Activated T-helper 2 cell treated with anti-CD3 and anti-CD28 coated beads, Interferon-gamma antibody, Interleukin-2, Interleukin-4, amounts not matched to agents 10 μg/mL and 5 μg/mL and 100 μg/mL, durations not matched to agents 14 hours and 24 hours and 36 hours (primary cell): ENCODE measurements at places on chromosomes 3 and 15.

- no peak for DNase-seq
Measured at GRCh38 chr3:67524046-67524445, 130.4 kb downstream of the SUCLG2 start.

GRCh38 chr3:45911511-45912226, 25.3 kb downstream of the CCR9 start:
- no peak for DNase-seq

GRCh38 chr3:150259526-150260397, 148.3 kb upstream of the TSC22D2 start:
- DNase-seq, result no peak

GRCh38 chr15:31156226-31156625, 54.7 kb upstream of the TRPM1 start:
- DNase-seq, result no peak

DNA sequence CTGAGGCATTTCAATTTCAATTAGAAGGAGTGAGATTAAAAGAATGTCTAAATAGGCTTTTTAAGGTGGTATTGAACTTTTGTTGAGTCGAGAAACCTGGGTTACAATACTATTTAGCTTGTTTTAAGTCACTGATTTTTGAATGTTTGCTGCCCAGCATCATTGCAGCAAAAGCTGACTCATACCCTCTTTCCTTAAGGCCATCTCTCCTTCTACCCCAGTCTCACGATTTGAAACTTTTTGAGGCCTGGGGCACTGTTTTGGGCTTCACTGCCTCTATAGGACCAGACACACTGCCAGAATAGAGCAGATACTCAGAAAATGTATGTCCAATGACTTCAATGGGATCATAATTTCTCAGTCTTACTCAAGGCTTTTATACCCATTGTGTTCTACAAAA, 319.6 kb upstream of the TGFBR2 start:
- no peak for DNase-seq

DNA sequence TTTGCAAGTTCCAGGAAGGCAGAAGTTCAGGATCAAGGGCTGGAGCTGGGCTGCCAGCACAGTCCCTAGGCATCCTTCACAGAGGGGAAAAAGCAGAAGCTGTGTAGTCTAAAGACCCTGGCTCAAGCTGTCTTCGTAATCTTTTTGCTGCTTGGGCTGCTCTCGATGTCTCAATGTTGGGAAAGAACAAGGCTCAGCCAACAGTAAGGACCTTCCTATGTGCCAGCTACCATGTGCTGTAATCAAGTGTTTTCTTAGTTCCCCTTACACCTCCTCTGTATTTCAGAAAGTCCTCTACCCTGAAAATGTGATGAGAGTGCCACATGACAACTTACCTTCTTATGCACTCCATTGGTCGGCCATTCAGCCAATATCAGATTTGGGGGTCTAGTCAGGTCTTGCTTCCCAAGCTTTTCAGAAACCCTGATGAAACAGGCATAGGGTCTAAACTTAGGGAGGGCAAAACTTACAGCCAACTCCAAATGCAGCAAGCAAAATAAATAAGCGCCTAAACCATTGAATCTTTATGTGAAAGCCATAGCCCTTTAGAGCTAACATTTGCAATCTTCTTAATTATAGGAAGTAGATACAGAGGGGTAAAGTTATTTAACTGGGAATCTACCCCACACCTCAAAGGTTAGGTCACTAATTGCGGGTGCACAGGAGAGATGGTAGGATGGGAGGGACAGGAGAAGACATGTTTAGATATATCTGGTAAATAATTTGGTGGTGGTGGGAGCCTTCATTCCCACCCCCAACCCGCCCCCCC, 1.2 kb upstream of the EDEM1 start:
- DNase-seq, result no peak

DNA sequence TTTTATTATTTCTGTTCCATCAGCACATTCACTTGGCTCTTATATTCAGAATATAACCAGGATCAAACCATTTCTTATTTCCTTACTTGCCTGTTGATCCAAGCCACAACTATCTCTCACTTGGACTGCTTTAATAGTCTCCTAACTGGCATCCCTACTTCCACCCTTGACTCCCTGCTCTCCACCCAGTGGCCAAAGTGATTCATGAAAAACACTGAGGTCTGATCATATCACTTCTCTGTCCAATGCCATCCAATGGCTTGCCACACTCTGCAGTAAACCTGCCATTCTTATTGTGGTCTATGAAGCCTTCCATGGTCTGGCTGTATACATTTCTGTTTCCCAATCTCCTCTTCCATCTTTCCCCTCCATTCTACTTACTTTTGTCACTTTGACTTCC, 576.1 kb downstream of the PDCD6IP start:
- DNase-seq, result no peak

- DNase-seq, result no peak
Measured at GRCh38 chr15:67828969-67829646, 3.8 kb downstream of the SKOR1 start.

DNA sequence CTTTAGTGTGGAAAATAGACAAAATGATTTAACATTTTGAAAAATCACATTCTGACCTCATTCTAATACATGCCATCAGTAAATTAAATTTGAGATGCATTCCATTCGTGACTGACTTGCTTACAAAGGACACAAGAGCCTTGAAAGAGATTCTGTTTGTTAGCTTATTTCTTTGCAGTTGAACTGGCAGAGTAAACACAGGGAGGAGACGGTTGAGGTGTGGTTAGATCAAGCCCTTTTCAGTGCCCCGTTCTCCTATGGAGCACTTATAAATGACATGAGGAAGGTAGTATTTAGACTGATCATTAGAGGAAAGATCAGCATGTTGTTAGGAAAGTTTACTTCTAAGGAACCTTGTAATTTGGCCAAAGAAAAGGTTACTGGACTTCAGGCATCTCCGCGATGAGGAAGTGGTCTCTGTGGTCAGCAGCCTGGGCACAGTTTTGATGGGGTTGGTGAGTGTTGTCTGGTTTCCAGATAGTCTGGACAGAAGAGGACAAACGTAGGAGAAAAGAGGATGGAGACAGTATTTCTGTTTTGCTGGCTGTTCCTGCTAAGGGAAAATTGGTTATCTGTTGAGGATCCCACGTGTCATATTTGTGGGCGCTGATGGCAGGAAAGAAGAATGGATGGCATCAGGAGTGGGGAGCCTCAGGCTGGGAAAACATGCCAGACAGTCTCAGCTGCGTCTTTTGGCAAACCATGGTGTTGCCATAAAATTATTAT, 328.9 kb upstream of the TBL1XR1 start:
- DNase-seq, result no peak

DNA sequence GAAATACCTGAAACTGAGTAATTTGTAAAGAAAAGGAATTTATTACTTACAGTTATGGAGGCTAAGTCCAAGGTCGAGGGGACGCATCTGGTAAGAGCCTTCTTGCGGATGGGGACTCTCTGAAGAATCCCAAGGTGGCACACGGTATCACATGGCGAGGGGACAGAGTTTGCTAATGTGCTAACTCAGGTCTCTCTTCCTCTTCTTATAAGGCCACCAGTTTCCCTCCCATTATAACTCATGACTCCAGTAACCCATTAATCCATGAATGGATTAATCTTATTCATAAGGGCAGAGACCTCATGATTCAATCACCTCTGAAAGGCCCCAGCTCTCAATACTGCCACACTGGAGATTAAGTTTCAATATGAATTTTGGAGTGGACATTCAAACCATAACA, 15.7 kb downstream of the ZBED2 start:
- DNase-seq, result no peak

GRCh38 chr3:13536832-13537231, 12.1 kb upstream of the FBLN2 start:
- no peak for DNase-seq

DNA sequence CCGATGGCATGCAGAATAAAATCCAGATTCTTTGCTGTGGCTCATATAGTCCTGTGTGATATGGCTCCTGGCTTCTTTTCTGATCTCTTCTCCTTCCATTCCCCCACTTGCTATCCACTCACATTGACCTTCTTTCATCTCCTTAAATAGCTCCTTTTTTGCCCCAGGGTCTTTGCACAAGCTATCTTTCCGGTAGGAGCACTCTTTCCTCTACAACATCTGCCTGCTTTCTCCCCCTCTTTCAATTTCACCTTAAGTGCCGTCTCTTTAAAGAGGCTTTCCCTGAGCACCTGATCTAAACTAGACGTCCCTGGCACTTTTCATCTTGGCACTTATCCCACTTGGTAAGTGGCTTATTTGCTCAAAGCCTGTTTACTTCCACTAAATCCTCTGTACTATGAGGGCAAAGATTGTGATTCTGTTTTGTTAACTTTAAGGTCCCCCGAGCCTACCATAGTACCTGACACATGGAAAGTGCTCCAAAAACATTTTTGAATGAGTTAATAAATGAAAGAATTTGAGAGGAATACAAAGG, 323.3 kb upstream of the TLE3 start:
- no peak for DNase-seq

- no peak for DNase-seq
Measured at GRCh38 chr3:43071313-43071893, 34.5 kb downstream of the POMGNT2 start.

DNA sequence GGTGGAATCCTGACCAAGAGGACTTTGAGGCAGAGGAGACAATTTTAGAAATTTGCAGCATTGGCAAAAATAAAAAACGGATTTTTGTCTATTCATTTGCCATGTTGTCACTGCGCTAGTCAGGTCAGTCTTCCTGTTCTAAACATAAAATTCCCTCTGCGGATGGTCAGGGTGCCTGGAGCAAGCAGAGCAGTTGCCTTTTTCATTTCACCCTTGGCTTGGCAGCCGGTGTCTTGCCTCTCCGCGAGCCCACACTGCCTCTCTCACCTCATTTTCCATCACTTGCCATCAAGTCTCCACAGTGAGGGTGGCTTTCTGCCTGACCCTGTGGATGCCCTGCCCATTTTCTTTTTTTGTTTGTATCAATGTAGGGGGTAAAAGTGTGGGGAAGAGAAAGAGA, 396.1 kb downstream of the LRTM1 start:
- DNase-seq, result no peak

DNA sequence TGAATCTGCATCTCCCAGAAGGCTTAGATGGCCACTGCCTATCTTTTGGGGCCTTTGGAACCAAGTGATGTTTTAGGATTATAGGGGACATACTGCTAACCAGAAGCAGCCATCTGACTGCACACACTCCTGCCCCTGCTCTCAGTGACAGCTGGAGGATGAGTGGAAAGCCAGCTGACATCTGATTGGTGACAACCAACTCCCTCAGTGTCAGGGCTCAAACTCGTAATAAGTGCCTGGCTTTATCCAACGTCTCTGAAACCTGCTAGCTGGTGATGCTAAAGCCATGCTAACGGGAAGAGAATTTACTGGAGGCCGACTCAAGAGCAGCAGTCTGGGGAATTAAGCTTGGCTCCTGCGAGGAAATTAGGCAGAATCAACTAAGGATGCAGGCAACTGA, 35.1 kb downstream of the KY start:
- DNase-seq, result no peak

DNA sequence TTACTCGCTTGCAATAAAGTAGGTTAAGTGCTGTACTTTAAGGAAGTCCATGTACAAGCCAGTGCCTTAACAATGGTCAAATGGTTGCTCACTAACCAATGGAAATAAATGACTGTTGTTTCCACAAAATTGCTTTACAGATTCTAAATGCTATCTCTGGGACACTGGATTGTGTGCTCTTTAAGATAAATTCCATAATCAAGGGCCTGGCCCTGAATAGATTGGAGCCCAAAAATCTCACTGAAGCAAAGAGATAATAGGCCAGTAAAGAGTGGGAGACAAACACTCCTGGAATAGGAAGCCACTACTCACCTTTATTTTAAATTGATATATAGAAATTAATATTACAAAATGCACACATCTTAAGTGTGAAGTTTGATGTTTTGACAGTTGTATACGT, 62.4 kb upstream of the GOLGA6B start:
- DNase-seq, result no peak

GRCh38 chr15:41928637-41929620, 35.1 kb upstream of the SPTBN5 start:
- no peak for DNase-seq
